Naive B cell (primary cell): ENCODE measurements at places on chromosomes 7 and 10.

DNA sequence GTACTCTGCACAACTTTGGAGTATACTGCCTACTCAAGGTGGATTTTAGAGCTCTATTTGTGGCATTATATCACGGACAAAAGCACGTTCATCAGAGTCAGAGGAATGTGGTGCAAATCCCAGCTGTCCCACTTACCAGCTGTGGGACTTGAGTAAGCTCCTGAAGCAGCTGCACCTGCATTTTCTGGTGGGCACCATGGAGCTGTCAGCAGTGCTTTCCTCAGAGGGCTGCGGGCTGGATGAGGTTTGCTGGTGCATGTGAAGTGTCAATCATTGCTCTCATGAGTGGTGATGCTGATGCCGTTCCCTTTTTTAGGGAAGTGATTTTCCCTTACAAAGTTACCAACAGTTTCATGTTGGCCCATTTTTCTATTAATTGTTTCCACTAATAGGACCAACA lies 53.4 kb downstream of the EGFR start:
- DNase-seq, result no peak

- DNase-seq, result no peak
Measured at GRCh38 chr10:121048749-121049148, 197.6 kb downstream of the WDR11 start.

DNA sequence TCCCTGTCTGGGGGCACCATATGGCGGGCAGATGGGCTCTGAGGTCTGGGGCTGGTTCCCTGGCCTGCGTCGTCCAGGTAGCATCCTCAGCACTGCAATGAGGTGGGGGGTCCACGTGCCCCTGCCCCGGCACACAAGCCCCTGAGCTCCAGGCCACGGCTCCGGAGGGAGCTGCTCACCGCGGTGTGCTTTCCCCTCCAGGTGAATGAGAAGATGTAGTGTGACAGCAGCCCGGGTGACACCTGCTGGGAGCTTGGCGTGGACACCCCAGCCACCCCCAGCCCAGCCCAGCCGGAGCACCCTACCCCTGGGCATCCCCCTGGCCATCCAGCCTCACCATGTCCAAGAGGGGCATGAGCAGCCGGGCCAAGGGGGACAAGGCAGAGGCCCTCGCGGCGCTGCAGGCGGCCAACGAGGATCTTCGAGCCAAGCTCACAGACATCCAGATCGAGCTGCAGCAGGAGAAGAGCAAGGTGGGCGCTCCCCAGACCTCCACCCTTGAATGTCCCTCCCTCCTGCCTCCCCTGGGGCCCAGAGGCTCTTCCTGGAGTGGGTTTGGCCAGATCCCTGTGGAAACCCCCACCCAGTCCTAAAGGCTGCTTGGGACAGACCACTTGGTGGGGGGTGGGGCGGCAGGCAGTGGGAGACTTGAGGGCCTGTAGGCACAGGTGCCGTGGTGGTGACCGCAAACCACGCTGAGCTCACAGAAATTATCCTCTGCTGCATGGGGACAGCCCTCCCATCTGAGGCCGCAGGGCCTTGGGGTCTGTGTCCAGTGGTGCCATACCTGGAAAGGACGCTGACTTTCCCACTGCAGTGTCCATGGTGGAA lies 38.9 kb downstream of the JAKMIP3 start:
- no peak for DNase-seq

DNA sequence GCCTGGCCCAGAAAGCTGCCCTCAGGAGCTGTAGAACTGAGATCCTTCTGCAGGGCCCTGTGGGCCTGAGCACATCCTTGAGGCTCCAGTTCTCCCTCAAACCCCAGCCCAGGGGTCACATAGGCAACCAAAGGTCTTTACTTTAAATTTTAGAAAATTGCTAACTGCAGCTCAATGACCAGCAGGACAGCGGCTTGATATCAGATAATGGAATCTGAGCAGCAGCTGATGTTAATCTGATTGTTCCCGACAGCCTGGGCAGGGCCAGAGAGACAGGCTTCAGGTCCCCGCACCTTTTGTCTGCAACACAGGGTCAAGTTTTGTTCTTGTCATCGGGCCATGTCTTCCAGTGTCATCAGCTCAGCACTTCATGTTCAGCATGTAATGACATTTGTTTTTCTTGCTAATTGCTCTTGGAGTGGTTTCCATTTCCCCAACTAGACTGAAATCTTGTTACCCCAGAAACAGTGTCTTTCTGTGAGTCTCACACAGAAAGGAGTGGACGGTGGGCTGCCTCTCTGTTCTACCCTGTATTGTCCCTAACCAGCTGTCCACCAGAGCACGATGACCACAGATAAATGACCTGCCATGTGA lies 91.0 kb downstream of the PAXIP1 start:
- DNase-seq, result no peak

- DNase-seq, result no peak
Measured at GRCh38 chr10:9010093-9010492, 955.6 kb downstream of the GATA3 start.
